ENCODE measurements at places on chromosomes 1 and 21.

GRCh38 chr1:60831780-60832179 lies 250.6 kb upstream of the NFIA start:
- no peak for DNase-seq

DNA sequence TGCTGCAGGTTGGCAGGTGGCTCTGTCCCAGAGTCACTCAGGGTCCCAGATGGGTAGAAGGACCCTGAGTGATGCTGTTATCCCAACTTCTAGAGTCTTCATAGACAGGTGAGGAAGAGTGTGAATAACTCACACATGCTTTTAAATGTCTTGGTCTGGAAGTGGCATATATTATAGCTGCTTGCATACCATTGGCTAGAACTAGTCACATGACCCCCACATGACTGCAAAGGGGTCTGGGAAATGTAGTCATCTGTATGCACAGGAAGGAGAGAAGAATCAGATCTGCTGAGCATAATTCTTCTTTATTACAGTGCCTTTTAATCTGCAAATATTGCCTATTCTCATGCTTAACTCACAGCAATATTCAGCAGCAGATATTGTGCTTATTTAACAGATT lies 28.2 kb upstream of the KLHDC7A start:
- no peak for DNase-seq

DNA sequence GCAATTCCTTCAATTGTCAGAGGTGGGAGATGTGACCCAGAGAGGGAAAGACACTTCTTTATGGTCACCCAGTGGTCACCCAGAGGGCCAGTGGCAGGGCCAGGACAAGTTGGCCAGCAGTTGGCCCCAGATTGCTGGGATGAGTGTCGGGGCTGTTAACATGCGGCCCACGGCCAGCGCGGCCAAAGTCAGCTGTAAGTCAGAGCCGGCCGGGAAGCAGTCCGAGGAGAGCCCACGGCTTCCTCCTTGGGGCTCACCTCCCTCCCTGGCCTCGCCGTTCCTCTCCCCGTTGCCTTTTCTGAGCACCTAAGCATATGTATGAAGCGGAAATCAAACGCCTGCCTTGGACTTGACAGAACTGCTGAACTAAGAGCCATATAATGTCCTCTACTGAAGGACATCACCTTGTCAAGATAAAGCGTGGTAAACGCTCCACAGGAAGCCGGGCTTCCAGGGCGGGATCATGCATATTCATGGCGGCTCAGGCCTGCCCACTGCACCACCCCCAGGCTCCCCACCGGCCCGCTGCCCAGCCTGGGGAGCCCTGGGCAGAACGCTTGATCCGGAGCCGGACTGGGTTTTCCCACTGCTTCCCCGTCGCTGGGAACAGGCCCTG lies 245.4 kb upstream of the POU3F1 start:
- DNase-seq = no peak

- no peak for DNase-seq
Measured at GRCh38 chr1:234997896-234998741, 130.5 kb downstream of the TOMM20 start.

DNA sequence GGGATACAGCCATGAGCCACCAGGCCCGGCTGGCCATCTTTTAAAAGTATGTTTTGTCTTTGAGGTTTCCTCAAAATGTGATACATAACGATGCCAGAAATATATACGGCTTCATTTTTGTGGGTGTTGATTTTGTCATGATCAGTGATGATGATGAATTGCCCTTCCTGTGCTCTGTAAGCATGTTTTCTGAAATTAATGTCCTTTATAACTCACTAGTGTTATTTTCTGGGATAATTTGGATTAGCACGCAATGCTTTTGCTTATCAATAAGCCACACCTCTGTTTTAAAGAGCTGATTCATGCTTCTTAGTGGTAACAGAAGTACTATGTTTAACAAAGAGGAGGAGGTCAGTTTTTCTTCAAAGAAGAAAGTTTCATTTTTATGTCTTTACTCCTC lies 25.6 kb downstream of the PHACTR4 start:
- no peak for DNase-seq

DNA sequence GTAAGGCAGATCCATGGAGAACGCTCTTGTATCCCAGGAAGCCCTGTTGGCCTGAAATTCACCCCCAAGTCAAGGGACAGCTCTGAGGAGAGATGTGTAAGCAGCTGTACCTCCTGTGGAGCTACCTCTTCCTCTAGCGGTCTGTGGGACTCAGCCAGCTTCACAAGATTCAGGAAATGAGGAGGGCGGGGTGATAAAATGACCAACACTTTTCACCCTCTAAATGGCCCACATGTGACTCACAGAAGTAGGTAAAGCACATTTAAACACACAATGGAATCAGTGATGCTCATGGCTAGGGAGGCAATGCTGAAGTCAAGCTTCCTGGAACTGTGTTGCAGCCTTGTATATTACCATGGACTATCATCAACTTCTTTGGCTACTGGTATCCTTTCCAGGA lies at the start of gene SH2D1B:
SH2D1B (minus strand) TSS at position 135 of the 400 bp plus-strand sequence; CDS start at position 15, 120 bp downstream.
- no peak for DNase-seq

- no peak for DNase-seq
Measured at GRCh38 chr21:43880111-43880985, 15.3 kb downstream of the AGPAT3 start.

DNA sequence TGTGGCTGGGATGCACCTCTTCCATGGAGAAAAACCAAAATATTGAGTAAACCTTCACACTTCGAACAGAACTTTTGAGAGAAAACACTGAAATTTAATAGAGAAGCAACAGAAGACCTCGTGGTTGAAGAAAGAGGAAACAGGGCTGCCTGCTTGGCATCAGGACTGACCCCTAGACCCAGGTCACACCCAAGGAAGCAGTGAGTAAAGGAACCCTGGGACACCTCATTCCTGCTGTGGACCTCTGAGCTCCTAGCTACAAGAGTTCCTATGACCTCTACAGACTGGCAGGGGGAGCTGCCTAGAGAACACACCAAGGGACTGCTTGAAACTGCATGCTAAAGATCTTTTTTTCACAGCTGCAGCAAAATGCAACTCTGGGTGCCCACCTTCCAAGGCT lies 67.8 kb downstream of the FASLG start:
- DNase-seq = no peak

All from NCI-H345 (cell line).